ENCODE measurements at places on chromosomes 7 and 10. TPM values are rescaled to one million over a fixed set of nuclear protein-coding genes. Genes with fewer than 3 reads are reported as not detected.
A peak's percentile ranks its signal among the peaks of the same experiment; 100 is the strongest.

DNA sequence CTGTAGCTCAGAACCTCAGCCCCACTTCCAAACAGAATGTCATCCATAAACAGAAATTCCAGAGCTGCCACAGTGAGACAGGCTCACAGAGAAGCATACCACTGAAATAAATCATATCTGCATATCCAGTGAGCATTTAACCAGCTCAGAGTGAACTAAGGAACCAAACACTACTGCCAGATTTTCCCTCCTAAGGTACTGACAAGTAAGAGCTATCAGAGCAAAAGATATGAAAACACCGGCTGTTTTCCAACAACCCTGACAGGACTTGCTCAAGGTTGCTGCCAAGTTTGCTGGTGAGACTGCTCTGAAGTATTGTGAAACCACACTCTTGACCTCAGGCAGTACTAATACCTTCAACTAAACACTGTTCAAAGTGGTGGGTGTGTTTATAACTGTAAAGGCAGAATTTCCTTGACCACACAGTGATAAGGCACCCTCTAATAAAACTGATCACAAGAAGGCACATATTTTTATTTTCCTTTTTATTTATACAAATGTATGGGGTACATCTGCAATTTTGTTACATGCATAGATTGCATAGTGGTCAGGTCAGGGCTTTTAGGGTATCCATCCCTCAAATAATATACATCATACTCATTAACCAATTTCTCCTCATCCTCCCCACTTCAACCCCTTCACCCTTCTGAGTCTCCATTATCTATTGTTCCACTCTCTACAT is 18.3 kb downstream of the SGMS1 start:
- peak; percentile 90 for DNase-seq
- H3K27me3 ChIP-seq = no peaks in the 10 kb centered on the region
- H3K27ac ChIP-seq = peak overlapping the region; percentile 65
- peaks cover 52% of the 10 kb centered on the region for H3K4me1 ChIP-seq
- H3K36me3 ChIP-seq = no peaks in the 10 kb centered on the region

DNA sequence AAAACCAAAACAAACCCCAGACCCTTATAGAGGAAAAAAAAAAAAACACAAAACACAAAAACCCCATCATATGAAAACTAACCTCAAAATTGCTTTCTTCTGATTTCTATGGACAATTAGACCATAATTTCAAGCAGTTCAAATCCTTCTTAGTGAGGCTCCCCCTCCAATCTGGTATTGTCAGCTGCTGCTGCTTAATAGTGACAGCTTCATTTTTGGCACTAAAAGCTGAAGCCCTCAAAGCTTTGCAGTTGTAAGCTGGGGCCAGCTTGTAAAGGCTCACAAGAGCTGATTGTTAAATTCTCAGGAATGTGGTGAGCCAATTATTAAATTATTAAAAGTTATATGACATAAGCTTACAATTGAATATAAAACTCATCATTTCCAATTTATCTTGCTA is 21.9 kb downstream of the ATXN7L1 start:
- DNase-seq = peak; percentile 32
- 0 out of 2 replicates have a peak overlapping the region, but pooled peaks have one; percentile 10 for H3K27ac ChIP-seq
- peaks cover 16% of the 10 kb centered on the region for H3K4me1 ChIP-seq
- no peaks in the 10 kb centered on the region for H3K36me3 ChIP-seq
- no peak overlapping the region for H3K4me3 ChIP-seq

GRCh38 chr7:79785556-79785955 is 332.1 kb upstream of the MAGI2 start:
- H3K27ac ChIP-seq = peak overlapping the region; percentile 38
- peaks cover 43% of the 10 kb centered on the region for H3K4me1 ChIP-seq
- H3K36me3 ChIP-seq = no peaks in the 10 kb centered on the region
- 0 out of 2 replicates have a peak overlapping the region, but pooled peaks have one; percentile 13 for H3K4me3 ChIP-seq

DNA sequence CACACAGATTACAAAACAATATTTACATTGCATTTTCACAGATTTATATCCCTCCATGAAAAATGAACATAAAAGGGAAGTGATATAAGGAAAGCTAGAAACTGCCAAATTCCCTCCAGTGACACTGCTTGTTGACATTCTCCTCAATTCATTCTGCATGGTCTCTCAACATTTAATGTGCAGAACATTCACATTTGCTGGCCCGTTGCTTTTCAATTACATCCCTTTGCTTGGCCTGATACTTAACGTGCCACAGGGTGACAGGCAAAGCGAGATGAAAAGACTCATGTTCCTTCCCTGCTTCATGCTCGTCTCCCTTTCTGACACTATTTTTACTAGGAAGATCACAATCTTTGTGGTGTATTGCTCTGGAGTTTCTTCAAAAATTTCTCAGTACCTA is 1019.7 kb upstream of the LRRN3 start:
- no peak for DNase-seq
- no peak overlapping the region for H3K4me3 ChIP-seq
- no peaks in the 10 kb centered on the region for H3K4me1 ChIP-seq
- H3K27ac ChIP-seq = no peak overlapping the region
- no peaks in the 10 kb centered on the region for H3K27me3 ChIP-seq

- peaks cover 55% of the 10 kb centered on the region for H3K4me1 ChIP-seq
- no peaks in the 10 kb centered on the region for H3K36me3 ChIP-seq
- DNase-seq = no peak
- H3K4me3 ChIP-seq = no peak overlapping the region
- H3K27me3 ChIP-seq = no peaks in the 10 kb centered on the region
Measured at GRCh38 chr7:158815083-158815799, 14.1 kb downstream of the ESYT2 start.

GRCh38 chr7:1654738-1655475 is 15.2 kb upstream of the ELFN1 start:
- no peak for DNase-seq
- no peak overlapping the region for H3K27ac ChIP-seq
- peaks cover 4% of the 10 kb centered on the region for H3K4me1 ChIP-seq
- H3K27me3 ChIP-seq = peaks cover 6% of the 10 kb centered on the region

- H3K4me1 ChIP-seq = peaks cover 33% of the 10 kb centered on the region
- H3K4me3 ChIP-seq = no peak overlapping the region
- no peaks in the 10 kb centered on the region for H3K36me3 ChIP-seq
- DNase-seq = peak; percentile 43
- no peaks in the 10 kb centered on the region for H3K27me3 ChIP-seq
Measured at GRCh38 chr7:84744385-84744784, 442.5 kb downstream of the SEMA3D start.

DNA sequence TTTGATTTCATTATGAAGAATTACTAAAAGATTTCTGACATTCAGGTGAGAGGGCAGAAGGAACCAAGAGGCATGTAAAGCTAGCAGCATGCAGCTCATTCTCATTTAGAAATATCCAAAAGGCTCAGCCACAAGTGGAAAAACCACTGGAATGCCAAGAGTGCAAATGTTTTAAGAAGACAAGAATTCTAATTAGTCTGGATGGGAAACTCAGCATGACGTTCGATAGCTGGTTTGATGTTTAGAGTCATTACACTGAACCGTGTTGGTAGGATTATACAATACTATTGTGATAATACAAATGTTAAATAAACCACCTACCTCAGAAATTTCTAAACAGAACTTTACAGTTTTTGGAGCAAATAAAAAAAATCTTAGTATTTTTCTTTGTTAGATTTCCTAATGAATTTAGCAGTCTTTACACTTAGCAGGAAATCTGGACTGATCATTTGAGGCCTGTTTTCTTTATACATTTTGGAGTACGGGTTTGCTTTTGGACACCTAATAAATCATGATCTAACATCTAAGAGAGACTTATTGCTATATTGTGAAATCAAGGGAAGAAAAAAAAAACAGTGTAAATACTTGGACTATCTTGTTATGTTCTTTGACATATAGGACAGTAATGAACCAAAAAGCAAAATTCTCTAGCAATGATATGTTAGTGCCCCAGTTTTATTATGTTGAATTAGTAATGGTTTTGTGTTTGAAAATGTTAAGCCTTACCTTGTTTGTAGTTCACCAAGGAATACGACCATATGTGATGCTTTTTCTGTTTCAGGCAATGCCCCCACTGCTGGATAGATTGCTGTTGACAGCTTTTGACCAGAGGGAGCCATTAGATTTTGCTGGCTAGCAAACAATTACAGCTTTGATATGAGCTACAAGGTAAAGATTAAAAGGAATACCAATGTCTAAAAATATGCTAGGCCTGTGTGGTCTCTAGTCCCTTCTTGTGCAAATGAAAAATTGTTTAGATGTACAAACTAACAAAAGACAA is 354.1 kb upstream of the SEMA3A start:
- DNase-seq = peak; percentile 72
- peaks cover 29% of the 10 kb centered on the region for H3K4me1 ChIP-seq
- H3K27ac ChIP-seq = peak overlapping the region; percentile 26
- H3K27me3 ChIP-seq = no peaks in the 10 kb centered on the region

MAT1A gene
- total RNA-seq = not detected

PTPN20 gene
- total RNA-seq = 0.22 TPM

UFSP1 gene
- 6.7 TPM for total RNA-seq

WDFY4 gene
- not detected for total RNA-seq

All from GM23248 (cell line).